Omental fat pad (tissue), 4 donors: ENCODE measurements at places on chromosomes 2 and 18. TPM values are rescaled to one million over a fixed set of nuclear protein-coding genes. Genes with fewer than 3 reads are reported as not detected.

RNF125 gene
- 19.6 TPM for total RNA-seq

DSEL gene
- 22.4 TPM for total RNA-seq

ANKRD44 gene
- 18.4 TPM for total RNA-seq

SLC30A3 gene
- not detected for total RNA-seq

FOXD4L1 gene
- total RNA-seq: not detected

TSPYL6 gene
- total RNA-seq: 0.32 TPM

DNA sequence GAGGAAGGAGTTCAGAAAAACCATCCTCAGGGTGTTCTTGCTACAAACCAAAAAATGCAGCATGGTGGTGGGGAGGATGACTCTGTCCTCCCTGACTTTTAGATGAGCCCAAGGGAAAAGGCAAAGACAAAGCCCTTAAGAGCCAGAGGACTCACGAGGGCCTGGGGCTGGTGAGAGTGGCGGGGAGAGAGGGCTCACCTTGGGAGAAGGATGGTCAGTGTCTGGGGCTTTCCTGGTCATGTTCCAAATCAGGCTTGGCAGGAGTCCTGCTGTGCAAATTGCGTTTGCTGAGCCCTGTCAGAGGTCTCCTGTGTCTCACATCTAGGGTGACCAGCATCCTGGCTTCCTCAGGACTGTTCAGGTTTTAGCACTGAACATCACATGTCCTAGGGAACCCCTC lies 4.7 kb downstream of the UGT1A1 start:
- no peak for DNase-seq

DNA sequence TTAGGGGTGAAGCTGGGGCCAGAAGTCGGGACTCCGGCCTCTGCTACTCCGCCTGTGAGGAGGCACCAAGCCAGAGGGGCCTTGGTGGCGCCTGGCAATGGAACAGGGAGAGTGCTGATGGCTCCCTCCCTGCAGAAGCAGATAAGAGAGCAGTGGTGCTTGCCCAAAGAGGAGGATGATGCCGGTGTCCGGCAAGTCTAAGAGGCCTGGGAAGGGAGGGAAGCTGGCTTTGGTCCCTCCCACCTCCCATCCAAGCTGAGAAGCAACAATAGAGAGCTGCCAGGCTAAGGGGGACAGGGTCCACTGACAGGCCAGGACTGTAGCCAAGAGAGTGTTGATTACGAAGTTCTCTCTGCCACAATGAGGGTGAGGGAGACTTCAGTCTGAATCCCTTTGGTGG lies 479.5 kb downstream of the TNS1 start:
- DNase-seq: no peak

DNA sequence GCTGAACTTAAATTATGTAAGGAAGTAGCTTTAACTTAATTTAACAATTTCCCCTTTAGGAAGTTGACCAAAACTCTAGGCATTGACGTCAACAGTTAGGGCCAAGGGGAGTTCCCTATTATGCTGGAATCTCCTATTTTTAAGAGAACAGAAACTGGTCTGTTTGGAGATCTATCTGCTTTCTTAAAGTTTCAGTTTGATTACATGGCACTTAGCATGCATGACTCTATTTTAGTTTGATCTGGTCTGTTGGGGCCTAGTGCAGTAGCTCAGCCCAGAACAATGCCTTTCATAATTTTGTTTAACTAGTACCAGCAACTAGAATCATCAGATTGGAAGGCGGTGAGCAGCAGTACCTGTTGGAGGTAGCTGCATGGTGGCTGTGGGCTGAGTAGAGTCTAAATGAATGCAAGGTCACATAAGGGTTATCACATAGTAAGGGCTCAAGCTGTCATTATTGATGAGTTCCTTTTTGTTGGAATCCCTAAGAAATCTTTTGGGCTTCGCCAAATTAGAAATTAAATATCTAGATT lies 60.5 kb upstream of the ZNG1B start:
- no peak for DNase-seq

DNA sequence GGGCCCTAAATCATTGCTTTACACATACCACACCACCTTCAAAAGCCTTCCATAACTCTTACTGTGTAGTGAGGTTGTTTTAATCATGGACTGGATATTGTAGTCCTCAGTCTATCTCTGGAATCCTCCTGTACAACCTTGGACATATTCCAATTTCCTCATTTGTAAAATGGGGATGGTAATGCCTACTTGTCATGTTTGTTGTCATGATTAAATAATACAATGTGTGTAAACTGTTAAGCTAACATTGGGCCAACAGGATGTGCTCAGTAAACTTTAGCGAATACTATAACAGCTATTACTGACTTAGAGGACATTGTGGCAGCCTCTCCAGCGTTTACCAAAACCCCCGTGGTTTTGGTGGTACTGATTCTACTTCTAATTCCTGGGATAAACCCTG lies 74.7 kb upstream of the PTPRM start:
- no peak for DNase-seq

DNA sequence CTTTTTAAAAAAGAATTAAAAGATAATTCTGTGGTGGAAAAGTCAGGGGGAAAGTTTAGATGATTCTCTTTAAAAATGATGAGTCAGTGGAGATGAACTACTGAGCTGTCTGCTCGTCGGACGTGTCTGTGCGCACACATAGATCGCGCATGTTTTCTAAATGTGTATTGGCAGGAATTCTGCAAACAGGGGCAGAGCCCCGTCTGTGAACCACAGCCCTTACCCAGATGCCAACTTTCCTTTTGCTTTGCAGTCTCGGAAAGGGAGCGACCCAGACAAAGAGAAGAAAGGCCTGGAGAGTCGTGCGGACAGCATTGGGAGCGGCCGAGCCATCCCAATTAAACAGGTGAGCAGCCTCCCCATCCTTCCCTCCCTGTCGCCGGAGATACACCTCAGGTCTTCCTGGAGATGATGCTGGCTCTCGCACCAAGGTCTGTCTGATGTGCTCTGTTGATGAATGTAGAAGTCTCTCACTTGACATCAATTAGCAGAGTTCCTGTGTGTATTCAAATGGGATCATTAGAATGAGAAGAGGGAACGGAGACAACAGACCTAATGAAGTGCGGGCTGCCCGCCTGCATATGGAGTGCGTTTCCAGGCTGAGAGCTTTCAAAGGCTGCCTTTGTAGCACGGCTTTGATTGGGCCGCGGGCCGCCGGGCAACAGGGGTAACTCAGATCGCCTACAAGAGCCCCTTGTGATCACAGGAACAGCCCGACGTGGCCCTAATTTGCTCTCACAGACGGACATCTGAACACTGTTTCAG lies 313.3 kb downstream of the AGAP1 start:
- no peak for DNase-seq

DNA sequence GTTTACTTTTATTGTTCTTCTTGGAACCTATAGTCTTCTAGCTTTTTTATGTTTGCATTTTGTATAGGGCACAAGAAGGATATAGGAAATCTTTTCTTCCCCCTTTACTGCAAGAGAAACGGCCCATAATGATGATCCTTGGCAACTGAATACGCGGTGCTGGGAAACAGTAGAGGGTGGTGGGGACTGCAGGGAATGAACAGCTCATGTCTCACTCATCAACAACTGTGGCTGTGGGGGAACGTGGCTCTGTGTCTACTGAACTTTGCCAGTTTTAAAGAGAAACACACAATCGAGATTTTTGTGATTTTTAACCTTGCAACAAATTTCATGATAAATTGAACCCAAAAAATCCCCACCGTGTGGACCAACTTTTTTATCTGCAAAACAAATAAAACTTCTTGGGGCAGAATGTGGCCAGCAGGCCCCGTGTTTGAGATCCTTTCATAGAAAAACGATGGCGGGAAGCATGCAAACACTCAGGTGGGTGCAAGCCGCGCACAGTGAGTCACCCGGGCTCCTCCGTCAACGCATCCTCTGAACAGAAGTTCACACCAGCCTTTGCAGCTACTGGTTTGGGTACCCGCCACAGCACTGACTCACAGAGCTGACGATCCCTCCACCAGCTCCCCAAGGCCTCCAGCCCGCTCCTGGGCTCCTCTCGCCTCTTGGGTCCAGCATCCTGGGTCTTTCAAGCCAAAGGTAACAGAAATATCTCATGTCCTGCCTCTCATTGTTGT lies 149.3 kb downstream of the COL6A3 start:
- no peak for DNase-seq

DNA sequence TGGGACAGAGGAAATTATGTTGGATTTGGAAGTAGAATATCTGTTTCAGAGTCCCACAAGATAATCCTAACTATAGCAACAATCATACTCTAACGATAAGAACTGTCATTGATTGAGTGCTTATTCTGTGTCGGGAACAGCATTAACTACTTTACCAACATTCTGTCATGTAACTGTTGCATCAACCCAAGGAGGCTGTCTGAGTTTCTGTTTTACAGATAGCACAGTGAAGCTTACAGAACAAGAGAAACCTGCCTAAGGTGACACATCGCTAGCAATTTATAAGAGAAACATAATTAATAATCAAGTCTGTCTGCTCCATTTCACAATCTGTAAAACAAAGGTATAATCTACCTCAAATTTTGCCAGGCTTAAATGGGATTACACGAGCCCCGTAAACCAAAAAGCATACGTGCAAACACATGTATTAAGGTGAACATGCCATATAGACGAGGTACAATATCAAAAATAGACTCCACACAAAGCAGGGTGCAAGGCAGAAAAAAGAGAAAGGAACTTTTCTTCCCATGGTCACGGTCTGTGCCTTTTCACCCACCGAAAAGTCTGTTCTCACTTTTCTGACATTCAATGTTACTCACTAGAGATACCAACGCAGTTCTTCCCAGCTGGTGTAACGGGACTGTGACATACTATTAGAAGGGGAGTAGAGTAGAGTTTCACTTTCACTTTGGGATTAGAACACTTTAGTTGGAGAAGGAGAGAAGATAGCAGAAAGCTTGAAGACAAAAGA lies 37.2 kb upstream of the SLC8A1 start:
- no peak for DNase-seq

DNA sequence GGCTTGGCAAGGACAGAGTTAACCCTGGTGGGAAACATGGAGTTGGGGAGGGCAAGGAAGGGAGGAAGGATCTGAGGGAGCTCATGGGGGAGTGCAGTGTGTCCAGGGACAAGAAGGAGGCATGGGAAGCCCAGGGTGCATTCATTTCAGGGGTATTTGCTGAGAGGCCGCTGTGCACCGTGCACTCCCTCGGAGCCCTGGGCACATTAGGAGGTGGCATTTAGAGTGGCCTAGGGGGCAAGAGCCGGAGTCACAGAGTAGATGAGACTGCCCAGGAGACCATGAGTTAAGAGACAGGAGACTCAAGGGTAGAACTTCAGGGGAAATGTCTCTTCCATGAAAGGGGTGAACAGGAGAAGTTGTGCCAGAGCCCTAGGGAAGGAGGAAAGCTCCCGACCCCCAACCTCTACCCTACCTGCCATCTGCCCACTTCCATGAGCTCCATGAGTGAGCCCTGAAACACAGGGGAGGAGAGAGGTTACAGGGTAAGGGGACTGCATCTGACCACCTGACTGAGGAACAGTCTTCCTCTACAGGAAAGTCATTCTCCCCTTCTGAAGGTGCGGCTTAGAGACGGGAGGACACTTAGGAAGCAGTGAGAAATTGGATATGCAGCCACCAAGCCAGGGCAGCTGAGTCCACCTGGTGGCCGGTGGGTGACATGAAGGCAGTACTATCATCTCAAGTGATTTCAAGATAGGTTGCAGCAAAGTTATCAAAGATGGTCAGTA lies 58.5 kb upstream of the COPS8 start:
- peak; percentile 58 for DNase-seq

GRCh38 chr2:217049956-217050355 lies 190.1 kb upstream of the TNP1 start:
- no peak for DNase-seq

DNA sequence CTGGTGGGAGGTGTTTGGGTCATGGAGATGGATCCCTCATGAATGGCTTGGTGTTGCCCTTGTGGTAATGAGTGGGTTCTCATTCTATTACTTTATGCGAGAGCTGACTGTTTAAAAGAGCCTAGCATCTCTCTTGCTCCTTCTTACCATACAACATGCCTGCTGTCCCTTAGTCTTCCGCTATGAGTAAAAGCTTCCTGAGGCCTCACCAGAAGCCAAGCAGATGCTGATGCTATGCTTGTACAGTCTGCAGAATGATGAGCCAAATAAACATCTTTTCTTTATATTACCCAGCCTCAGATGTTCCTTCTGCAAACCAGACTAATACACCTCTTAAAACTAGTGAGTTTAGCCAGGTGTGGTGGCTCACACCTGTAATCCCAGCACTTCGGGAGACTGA lies 23.1 kb downstream of the EVA1A start:
- DNase-seq: no peak

- no peak for DNase-seq
Measured at GRCh38 chr2:73243884-73244570, 9.9 kb downstream of the CCT7 start.

DNA sequence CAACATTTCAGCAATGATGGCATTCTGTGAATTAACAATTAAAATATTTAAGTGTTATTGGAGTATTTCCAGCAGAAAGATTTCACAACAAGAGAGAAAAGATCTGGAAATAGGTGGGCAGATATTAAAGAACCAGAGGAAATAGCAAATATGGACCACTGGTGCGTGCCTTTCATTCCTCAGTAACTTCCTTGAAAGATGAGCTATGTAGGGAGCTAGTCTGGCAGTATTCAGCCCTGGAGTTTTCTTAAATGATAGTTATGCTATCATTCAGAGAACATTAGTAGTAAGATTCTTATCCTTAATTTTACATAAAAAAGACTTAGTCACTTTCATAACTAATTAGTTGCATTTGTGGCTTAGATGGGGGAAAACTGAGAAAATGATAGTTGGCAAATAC lies 41.5 kb downstream of the TANC1 start:
- DNase-seq: no peak

- no peak for DNase-seq
Measured at GRCh38 chr2:147524912-147525311, 319.9 kb upstream of the ACVR2A start.

- no peak for DNase-seq
Measured at GRCh38 chr2:43473767-43474166, 122.1 kb downstream of the THADA start.

DNA sequence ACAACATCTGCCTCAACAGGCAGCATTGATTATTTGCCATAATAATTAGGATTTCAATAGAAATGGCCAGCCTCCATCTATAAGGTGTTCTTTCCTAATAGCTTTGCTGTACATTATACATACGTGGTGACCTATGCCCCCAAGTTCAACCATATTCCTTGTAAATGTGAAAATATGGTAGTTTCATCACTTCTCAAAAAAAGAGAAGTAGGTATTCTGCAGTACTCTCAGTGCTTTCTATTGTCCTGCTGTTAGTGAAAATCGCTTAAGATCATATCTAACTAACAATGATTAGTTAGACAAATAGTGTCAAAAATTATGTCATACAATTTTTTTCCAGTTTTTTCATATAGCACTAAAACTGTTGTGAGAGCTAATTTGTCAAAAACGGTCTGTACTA lies 79.6 kb downstream of the SLC4A10 start:
- no peak for DNase-seq

DNA sequence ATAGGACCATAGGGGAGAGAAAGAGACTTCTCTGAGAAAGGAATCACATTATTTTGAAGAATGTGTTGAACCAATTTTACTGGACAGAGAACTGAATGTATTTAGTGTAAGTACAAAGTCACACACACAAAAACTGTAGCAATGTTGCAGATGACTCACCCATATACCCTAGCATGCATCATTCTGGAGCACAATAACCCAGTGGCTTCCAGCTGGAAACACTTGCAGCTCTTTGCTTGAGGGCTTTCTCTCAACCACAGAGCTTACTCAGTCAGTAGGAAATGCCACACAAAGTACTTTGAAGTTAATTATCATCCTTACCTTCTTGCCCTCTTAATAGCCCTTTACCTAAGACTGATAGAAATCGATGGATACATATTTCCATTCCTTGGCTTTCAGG lies 760.0 kb upstream of the FSHR start:
- DNase-seq: no peak

- DNase-seq: no peak
Measured at GRCh38 chr2:69612200-69612599, 31.3 kb downstream of the AAK1 start.
